ENCODE measurements at places on chromosomes 7 and 10. TPM values are rescaled to one million over a fixed set of nuclear protein-coding genes. Genes with fewer than 3 reads are reported as not detected.

Gene ACTL6B
- not detected for total RNA-seq

Gene NACAD
- total RNA-seq: 0.39 TPM

Gene MYO1G
- under 0.01 TPM for total RNA-seq

Gene NKX1-2
- not detected for total RNA-seq

Gene ZNF212
- total RNA-seq: 2.8 TPM

Gene EEPD1
- total RNA-seq: 1.3 TPM

Gene PTPRN2
- 3.4 TPM for total RNA-seq

Gene TAS2R4
- total RNA-seq: 0.51 TPM

Gene ARMS2
- total RNA-seq: not detected

Gene ASB10
- not detected for total RNA-seq

Gene PIK3CG
- total RNA-seq: 4.4 TPM

Gene DYNC1I1
- total RNA-seq: 14.0 TPM

Gene WNT16
- not detected for total RNA-seq

Gene ARHGAP22
- total RNA-seq: 2.7 TPM

Gene EGR2
- total RNA-seq: not detected

Gene PTPN20
- total RNA-seq: 0.76 TPM

Gene AIMP2
- total RNA-seq: 43.9 TPM

Gene HOXA9
- 4.7 TPM for total RNA-seq

Gene TIMM23B
- 9.4 TPM for total RNA-seq

Gene CDCA7L
- total RNA-seq: 41.0 TPM

Gene TMEM139
- total RNA-seq: not detected

Gene NAPEPLD
- 3.4 TPM for total RNA-seq

Gene NRF1
- 16.8 TPM for total RNA-seq

Gene PTN
- total RNA-seq: not detected

Gene DPYSL4
- 5.6 TPM for total RNA-seq

Gene C10orf67
- total RNA-seq: not detected

Gene HGF
- total RNA-seq: 0.25 TPM

Gene ERVW-1
- total RNA-seq: not detected

Gene FEZF1
- total RNA-seq: not detected

Gene SFTPA1
- not detected for total RNA-seq

Gene FAM24B
- 3.2 TPM for total RNA-seq

Gene SLC26A5
- 0.64 TPM for total RNA-seq

Gene GDF2
- not detected for total RNA-seq

Gene MEST
- total RNA-seq: 0.64 TPM

Gene RAB19
- total RNA-seq: not detected

All from dermis microvascular lymphatic vessel endothelial cell (primary cell).